ENCODE measurements at places on chromosomes 12 and 14.

GRCh38 chr14:68924186-68925158, 54.6 kb downstream of the ACTN1 start:
- no peak for DNase-seq

- no peak for DNase-seq
These were observed 2.6 kb downstream of the BMP4 start for GRCh38 chr14:53953828-53954550.

DNA sequence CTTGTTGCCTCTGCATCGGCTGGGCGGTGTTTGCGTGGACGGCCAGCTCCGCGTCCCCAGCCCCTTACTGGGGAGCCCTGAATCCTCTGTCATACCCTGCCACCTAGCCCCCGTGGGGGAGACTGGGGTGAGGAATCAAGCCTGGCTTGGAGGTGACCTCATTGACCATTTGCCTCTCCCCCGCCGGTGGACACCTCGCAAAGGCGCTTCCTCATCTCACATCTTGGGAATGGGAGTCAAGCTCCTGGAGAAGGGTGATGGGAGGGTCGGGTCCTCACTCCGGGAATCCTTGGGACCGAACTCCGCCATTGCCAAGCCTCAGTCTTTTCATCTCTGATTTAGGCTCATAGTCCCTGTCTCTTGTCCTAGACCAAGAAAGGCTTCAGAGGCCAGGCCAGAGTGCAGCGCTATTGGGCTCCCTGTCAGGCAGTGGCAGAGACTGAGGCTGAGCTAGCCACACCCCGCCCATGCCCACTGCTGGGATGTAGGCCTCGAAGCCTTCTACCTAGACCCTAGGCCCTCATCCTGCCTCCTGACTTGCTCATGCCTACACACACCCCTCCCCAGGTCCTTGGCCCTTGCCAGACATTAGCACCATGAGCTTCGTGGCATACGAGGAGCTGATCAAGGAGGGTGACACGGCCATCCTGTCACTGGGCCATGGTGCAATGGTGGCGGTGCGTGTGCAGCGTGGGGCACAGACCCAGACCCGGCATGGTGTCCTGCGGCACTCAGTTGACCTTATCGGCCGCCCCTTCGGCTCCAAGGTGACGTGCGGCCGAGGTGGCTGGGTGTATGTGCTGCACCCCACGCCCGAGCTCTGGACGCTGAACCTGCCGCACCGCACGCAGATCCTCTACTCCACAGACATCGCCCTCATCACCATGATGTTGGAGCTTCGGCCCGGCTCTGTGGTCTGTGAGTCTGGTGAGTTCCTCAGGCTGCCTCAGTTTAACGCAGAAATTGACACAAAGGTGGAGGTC, 678 bp downstream of the TRMT61A start:
- no peak for DNase-seq

DNA sequence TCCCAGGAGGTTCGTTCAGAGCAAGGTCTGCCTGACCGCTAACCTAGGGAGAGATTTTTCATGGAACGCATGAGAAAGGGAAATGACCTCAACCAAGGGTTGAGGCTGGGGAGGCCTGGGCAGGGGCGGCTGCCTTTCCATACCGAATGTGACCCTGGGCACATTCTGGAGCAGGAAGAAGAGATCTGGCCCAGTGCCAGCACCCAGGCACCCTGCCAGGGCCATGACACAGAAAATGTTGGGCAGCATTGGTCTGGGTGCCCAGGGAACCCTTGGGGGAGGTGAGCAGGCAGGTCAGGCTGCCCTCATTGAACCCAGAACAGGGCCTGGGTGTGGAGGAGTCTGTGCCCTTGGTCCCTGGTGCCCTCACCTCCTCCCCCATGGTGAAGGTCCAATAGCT, 106.8 kb downstream of the CALM1 start:
- no peak for DNase-seq

GRCh38 chr12:119949145-119949544, 39.9 kb upstream of the BICDL1 start:
- no peak for DNase-seq

GRCh38 chr12:9870286-9870866, 1.2 kb upstream of the CLEC2B start:
- peak; percentile 27 for DNase-seq

- no peak for DNase-seq
These were observed 624.1 kb upstream of the FOXG1 start for GRCh38 chr14:28142400-28143015.

- no peak for DNase-seq
These were observed 101.9 kb upstream of the SFSWAP start for GRCh38 chr12:131608740-131609690.

DNA sequence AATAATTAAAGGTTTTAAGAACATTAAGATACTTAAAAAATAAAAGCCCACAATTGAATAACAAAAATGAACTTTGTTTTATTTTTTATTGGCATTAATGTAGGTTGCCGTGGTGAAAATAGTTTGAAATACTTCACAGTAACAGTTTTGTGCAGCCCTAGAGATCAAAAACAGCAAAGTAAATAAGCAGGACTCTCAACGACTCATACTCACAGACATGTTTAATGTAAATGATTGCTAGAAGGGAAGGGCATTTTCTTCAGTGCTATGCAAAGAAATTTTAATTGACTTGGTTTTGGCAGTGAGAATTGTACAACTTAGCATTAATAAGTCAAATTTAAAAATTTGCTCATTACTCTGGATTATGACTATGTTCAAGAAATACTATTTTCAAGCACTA, 16.0 kb downstream of the TRMT5 start:
- no peak for DNase-seq

DNA sequence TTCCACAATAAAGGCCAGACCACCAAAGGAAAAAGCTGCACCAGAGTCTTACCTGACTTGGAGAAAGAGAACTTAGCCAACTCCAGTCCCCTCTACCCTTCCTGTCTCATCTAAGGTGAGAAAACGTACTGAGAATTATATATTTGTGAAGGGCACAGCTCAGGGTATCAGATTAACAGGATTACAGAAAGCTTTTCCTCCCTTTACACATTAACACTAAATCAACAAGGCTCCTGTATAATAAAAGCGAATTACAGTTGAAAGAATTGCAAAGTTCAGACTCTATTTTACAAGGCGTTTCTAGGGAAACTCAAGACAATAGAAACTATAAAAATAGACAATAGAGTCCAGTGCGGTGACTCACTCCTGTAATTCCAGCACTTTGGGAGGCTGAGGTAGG, 82.7 kb upstream of the RPL10L start:
- DNase-seq = no peak

DNA sequence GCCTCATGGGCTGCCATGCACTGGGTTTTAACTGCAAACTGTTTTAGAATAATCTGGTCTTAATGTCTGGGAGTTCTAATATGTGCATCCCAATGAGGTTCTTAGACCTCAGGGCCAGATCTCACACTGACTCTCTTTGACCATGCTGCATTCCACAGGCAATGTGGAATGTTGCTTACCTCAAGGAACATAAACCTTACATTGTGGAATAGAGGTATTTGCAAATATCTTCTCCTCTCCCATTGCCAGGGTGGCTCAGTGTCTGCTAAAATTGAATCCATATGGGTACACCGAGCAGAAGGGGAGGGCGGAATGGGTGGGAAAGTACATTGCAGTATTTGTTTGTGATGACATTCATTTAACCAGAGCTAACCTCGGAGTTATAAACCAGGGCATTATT, 78.6 kb downstream of the CHST11 start:
- no peak for DNase-seq

- DNase-seq = no peak
These were observed 8.7 kb downstream of the TCTN1 start for GRCh38 chr12:110622582-110622981.

DNA sequence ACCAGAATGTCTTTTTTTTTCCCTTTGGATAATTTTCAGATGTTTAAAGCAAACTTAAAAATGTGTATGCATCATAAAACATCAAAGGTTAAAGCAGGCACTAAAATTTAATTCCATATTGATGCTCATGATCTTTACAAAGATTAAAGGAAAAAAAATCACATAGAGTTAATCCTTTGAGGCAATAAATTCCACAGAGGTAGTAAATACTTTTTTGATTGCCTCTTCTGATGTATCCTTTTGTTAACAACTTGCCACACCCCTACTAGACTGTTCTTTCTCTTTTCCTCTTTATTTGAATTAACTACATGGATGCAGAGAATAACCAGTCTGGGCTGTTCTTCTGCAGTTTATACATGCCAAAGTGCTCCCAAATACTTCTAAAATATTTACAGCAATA, 45.2 kb upstream of the KCNJ8 start:
- DNase-seq = no peak

DNA sequence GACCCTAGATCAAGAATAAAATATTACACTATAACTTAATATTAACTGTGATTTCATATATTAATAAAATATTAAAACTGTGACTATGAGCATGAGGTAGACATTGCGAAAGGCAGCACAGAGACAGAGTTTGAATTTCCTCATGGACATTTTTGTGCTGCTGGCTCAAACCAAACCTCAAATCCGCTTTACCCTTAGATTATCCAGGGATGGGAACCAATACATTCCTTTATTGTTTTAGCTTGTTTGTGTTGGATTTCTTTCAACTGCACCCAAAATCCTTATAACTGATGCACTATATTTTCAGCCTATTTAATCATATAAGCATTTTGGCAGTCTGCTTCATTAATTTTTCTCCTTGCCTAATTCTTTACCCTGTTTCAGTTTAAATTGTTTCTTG, 436.7 kb downstream of the ATP23 start:
- DNase-seq = no peak

DNA sequence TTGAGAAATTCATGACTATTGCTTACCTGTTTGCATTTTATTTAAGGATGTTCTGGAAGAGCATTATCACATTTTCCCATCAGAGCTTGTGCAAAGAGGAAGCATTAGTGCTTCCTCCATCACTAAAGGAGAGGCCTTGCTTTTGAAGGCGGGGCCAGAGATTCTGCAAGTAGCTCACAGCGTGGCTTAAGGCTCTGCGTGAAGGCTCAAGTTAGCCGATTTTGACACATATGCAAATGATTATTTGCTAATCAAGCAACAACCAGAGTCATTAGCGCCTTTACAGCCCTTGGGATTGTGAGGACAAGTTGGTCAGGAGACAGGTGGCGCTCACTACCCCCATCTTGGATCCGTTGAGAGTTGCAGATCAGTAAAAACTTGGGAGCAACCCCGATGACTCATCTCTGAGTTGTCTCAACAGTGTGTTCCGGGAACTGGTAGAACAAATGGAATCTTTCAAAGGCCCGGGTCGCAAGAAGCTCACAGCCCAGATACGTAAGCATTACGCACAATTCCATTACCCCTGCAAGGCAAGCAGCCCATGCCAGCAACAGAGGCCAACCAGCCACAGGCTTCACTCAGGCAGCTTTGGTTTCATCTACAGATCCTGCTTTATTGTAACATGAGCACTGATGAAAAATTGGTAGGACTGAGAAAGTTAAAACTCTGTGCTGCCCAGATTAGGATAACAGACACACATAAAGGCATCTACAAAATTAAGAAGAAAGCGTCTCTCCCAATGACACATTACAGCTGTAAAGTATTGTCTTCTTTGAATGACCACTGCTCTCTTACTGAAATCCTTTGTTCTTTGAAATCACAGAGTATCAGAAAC, 34.9 kb upstream of the SPTSSA start:
- no peak for DNase-seq

- DNase-seq = no peak
These were observed 116.8 kb downstream of the SCARB1 start for GRCh38 chr12:124746649-124747425.

DNA sequence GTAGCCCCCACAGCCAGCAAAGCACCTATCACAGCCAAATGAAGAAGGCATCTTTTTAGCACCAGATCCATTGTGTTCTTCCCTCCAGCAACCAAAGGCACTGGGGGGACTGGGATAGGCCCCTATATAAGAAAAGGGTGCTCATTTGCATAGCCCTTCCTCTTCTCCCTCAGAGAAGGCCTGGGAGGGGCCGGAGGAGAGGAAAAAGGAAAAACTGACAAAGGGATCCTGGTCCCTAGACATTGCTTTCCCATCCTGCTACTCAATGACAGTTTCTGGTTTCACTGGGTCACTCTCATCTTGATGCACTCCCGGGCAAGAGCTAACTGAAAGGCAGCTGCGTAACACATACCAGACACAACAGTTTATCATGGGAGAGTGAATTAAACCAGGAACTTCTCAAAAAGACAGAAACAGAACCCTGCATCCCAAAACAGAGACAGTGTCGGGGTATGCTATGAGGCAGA, at the start of gene PMEL:
Gene PMEL (minus strand): TSS at position 102 of the 467 bp plus-strand sequence. CDS start 31 bp downstream, at position 71.
- DNase-seq = no peak

GRCh38 chr14:89672636-89673511, 255.8 kb upstream of the FOXN3 start:
- no peak for DNase-seq

GRCh38 chr14:35020713-35021112, 25.4 kb upstream of the FAM177A1 start:
- no peak for DNase-seq

DNA sequence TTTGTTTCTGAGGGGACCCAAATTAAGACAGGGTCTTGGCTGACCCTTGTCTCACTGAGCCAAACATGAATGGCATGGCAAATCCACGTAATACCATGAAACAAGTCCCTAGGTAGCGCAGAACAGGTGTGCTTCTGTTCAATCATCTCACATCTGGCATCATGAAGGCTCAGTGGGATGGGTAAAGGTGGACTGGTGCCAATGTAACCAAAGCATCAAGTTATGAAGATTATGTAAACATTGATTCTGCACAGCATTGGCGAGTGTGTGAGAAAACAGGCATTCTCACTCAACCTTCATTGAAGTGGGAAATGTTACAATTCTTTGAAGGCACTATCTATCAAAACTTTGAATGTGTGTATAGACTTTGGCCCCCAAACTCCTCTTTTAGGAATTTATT, 41.9 kb downstream of the PTGER2 start:
- DNase-seq = no peak
